ENCODE measurements at places on chromosomes 12 and 14.

GRCh38 chr12:99810718-99811593 is 163.4 kb downstream of the GARIN6 start:
- peak; percentile 3 for DNase-seq

GRCh38 chr14:101705733-101706508 is 55.6 kb upstream of the PPP2R5C start:
- no peak for DNase-seq

- no peak for DNase-seq
Observed at GRCh38 chr12:1435456-1435855, 158.9 kb downstream of the FBXL14 start.

DNA sequence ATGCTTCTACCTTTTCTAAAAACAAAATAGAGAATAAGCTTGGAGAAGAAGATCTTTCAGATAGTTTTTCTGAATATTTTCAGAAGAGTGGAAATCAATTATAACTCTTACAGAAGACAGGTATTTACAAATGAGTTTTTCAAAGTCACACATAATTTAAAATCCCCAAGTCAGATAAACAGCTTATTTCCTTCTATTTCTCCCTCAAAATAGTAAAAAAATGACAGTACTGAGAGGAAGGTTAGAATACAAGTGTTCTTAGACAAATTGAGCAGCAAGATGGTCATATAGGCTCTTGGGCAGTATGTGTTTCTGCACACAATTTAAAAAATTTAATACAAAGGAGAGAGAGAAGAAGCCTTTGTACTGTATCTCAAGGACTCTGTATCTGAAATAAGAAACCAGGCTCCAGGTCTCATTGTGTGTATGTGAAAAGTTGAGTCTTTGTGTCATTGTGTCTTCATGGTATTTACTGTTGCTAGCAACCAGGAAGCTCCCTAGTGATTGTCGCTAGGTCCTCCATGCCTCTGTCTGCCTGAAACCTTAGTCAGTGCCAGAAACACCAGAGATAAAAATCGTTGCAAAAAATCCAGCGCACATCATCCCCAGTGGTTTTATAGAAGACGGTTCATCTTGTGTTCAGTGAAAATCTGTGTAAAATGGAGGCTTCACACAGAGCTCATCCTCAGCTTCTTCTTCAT is 12.9 kb upstream of the TUBA1A start:
- DNase-seq, result no peak

DNA sequence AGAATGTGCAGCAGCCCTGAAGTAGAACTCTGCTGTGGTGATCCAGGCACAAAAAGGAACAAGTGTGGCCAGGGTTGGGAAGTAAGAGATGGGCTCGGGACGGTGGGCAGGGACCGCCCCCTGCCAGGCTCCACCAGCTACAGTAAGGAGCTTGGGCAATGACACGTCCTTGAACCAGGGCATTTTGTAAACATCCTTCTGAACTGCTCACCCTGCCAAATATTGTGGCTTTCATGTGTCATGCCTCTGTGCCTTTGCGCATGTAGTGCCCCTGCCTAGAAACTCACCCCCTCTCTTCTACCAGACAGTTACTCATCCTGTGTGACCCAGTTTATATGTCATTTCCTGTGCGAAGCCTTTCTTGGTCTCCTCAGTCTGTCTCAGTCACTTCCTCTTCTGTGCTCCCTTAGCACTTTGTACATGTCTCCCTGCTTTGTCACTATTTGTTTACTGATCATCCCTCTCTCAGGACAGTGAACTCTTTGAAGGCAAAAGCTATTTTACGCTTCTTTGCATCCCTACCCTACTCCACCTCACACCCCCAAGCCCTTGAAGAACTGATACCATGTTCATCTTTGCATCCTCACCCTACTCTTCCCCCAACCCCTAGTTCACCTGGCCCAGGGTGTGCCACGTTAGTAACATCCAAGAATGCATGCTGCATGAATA is 108.9 kb upstream of the PLEKHG7 start:
- DNase-seq, result no peak

- no peak for DNase-seq
Observed at GRCh38 chr12:81255456-81255855, 177.6 kb downstream of the ACSS3 start.

GRCh38 chr14:58455593-58456265 is 28.2 kb downstream of the KIAA0586 start:
- no peak for DNase-seq

DNA sequence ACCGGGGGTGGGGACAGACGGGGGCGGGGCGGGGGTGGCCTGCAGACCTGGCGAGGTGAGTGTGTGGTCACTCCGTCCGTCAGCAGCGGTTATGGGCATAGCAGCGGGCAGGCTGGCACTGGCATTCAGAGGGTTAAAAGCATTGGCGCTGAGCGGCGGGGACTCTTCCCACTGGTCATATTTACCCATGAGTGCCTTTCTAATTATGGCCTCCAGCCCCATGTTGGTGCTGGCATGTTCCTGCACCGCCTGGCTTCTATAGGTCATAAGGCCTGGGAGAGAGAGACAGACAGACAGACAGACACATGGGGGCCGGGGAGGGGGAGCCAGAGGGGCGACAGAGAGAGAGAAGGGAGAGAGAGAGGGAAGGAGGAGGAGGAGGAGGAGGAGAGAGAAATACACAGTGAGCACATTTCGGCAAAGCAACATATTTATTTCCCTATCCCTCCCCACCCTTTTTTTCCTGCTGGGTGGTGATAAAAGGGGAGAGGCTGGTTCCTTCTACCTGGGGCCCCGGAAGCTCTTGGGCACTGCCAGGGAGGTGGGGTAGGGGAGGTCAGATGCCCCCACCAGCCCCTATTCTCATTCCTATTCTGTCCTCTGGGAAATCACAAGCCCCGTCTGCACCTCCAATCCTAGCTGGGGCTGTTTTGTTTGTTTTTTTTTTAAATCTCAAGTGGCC is 32.6 kb downstream of the RFLNA start:
- DNase-seq, result no peak

GRCh38 chr12:80709811-80710726 is 2.6 kb downstream of the MYF6 start:
- DNase-seq, result peak; percentile 60

GRCh38 chr12:578748-579419 is 84.4 kb downstream of the NINJ2 start:
- DNase-seq, result no peak

GRCh38 chr12:12891080-12891880 is at the start of gene GPRC5A:
TSS of gene GPRC5A (plus strand) at chr12:12891562. CDS start at chr12:12908250, 16,688 bp downstream.
- peak; percentile 54 for DNase-seq

- no peak for DNase-seq
Observed at GRCh38 chr12:118874698-118875548, 106.4 kb upstream of the SRRM4 start.

DNA sequence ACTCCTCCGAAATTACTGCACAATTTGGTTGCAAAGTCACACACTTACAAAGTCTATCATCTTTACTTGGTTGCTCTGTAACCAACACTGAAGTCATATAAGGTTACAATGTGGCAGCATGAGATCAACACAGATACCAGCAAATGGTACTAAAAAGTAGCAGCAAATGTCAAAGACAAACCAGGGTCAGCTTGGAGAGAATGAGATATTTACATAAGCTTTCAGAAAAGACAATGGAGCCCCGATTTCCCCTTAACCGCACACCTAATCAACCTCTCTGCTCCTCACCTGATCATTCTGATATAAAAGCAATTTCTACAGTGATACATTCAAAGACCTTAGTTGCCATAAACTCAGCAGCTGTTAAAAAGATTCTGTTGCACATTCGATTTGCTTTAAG is 76.4 kb upstream of the FOXN3 start:
- no peak for DNase-seq

Measured in HuH-7 (cell line).